Stimulated activated CD4-positive, alpha-beta T cell treated with anti-CD3 and anti-CD28 coated beads, Interleukin-4, amount 100 ng/mL, for 24 hours (primary cell): ENCODE measurements at places on chromosomes 16 and 17.

- DNase-seq: no peak
Observed at GRCh38 chr16:72797621-72798020, 250.3 kb downstream of the ZFHX3 start.

DNA sequence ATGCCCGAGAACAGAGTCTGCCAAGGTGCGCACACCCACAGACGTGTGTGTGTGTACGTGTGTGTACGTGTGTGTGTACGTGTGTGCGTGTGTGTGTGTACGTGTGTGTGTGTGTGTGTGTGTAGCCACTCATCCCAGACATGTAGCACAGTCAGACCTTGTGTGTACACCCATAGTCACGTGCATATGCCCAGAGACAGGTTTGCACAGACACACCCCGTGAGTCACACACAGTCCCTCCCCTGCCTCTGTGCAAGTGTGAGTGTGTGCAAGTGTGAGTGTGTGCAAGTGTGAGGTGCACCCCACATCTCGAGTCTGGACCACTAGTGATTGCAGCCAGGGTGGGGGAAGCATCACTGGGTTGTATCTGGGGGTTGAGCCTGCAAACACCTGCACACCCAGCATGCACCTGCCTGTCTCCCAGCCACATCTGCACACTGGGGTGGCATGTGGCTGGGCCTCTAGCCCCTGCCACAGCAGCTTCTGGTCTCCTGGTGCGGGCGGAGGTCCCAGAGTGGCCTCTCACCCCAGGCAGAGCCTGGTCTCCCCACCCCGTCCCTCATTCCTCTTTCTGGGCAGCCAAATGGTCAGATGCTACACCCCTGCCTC is 23.6 kb downstream of the BAHCC1 start:
- DNase-seq: no peak

GRCh38 chr16:3358871-3359270 is 3.2 kb downstream of the OR2C1 start:
- no peak for DNase-seq

DNA sequence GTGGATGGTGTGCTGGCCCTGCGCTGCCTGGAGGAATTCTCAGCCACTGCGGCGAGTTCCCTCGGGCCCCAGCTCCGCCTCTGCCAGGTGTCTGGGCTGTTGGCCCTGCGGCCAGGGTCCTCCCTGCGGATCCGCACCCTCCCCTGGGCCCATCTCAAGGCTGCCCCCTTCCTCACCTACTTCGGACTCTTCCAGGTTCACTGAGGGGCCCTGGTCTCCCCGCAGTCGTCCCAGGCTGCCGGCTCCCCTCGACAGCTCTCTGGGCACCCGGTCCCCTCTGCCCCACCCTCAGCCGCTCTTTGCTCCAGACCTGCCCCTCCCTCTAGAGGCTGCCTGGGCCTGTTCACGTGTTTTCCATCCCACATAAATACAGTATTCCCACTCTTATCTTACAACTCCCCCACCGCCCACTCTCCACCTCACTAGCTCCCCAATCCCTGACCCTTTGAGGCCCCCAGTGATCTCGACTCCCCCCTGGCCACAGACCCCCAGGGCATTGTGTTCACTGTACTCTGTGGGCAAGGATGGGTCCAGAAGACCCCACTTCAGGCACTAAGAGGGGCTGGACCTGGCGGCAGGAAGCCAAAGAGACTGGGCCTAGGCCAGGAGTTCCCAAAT is 1.3 kb upstream of the TNFSF13 start:
- no peak for DNase-seq

GRCh38 chr17:2602597-2603017 is 9.2 kb downstream of the PAFAH1B1 start:
- DNase-seq: no peak

DNA sequence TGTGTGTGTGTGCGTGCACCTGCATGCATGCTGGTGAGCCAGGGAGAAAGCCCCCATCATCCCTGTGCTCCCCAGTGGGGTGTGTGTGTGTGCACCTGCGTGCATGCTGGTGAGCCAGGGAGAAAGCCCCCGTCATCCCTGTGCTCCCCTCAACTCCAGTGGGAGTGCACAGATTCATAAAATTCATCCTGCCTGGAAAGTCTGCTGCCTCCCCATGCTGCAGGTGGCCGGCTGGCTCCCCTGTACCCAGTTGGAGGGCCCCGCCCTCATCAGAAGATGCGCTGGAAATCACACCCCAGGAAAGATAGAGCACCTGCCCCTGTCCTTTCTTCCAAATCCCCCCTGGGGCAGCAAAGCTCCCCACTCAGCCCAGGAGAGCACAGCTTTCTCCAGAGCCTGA is 84.8 kb upstream of the DOC2B start:
- no peak for DNase-seq

GRCh38 chr16:27969574-27969973 is 93.9 kb downstream of the GSG1L start:
- DNase-seq: no peak

DNA sequence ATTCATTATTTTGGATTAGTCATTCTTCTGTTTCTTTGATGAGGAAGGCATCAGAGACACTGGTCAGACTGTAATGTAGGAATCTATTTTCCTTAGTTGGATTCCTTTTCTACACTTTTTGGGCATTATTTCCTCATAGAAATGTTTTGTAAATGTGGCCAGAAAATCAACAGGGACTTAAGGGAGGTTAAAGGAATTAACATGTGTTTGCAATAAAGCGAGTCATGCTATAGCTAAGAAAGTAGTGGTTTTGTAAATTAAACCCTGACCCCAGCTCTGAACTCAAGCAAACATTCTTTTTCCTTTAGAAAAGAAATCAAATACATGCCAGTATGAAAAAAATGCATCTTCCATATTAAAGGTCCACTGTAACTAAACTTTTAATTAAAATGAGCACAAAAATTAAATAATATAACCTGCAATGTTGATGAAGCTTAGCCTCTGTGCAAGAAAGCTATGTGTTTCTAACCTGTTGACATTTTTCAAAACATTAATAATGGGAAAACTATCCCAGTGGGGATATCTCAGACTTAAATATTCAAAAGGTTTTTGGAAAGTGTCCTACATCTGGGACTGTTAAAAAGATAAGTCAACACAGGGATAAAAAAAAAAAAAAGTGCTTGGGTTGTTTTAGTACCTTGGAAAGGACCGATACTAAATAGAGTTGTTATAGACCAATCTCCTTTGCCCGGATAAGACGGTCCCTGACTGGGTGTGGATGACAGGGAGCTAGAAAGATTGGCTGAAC is 428.0 kb downstream of the CA10 start:
- no peak for DNase-seq

DNA sequence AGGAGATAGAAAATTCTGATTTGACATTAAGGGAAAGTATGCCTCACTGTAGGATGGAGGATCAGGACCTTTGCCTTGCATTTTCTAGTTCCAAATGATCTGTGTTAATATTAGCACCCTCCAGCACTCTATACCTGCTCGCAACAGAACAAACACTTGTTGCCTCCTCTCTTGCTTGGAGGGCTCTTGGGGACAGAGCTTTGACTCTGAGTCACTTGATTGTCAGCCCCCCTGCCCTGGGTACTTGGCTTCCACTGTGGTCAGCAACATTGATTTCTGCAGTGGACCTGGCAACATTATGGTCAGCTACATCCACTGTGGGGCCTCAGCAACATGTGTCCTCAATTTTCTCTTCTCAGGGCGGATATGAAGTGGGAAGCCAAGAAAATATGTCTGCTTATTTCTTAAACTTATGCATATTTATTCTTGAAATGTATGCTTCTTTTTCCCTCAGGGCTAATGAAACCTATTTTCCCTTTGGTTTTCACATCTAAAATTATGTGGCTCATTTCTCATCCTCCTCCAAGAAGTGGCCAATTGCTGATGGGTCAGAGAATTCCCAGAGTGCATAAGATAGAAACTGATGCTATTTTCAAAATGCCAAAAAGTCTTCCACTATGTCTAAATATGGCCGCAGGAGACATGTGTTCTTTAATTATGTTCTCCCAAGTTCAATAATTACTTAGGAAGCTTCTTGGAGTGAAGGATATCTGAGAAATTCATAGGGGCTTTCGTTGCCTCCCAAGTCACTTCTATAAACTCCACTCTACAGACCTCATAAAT is 94.6 kb upstream of the SMIM36 start:
- no peak for DNase-seq
